ENCODE measurements at places on chromosomes 1 and 21. TPM values are rescaled to one million over a fixed set of nuclear protein-coding genes. Genes with fewer than 3 reads are reported as not detected.

Gene SELP
- total RNA-seq: not detected

Gene GBP5
- not detected for total RNA-seq

Gene SPRR5
- not detected for total RNA-seq

Gene PPIAL4G
- total RNA-seq: 0.14 TPM

Gene APCS
- not detected for total RNA-seq

Gene IL20
- not detected for total RNA-seq

Gene LRP8
- total RNA-seq: 4.4 TPM

Gene DENND2D
- total RNA-seq: 3.0 TPM

GRCh38 chr1:174534789-174535188 lies 87.0 kb downstream of the GPR52 start:
- DNase-seq: no peak

DNA sequence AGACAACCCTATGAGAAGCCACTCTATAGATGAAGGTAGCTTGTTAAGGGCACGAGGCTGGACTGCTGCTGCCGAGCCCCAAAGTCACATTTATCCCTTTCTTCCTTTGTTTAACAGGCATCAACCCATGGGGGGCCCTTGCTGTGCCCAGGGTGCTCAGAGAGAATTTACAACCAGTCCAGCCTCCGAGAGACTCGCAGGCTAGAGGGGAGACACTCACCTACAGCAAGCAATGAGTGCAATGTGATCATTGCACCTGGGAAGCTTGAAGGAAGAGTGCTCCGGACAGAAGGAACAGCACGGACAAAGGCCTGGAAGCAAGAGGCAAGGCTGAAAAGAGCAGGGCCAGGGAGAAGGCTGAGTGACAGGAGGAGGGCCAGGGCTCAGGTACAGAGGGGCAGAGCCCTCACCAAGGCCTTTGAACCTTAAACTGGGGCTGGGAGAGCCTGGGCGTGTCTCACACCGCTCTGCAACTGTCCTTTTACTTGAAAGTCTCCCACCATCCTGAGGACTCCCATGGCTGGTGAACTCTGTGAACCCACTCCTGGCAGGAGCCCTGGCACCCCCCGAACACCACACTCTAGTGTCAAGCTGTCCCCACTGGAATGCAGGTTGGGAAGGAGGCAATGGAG lies 27.3 kb downstream of the DMRTB1 start:
- no peak for DNase-seq

DNA sequence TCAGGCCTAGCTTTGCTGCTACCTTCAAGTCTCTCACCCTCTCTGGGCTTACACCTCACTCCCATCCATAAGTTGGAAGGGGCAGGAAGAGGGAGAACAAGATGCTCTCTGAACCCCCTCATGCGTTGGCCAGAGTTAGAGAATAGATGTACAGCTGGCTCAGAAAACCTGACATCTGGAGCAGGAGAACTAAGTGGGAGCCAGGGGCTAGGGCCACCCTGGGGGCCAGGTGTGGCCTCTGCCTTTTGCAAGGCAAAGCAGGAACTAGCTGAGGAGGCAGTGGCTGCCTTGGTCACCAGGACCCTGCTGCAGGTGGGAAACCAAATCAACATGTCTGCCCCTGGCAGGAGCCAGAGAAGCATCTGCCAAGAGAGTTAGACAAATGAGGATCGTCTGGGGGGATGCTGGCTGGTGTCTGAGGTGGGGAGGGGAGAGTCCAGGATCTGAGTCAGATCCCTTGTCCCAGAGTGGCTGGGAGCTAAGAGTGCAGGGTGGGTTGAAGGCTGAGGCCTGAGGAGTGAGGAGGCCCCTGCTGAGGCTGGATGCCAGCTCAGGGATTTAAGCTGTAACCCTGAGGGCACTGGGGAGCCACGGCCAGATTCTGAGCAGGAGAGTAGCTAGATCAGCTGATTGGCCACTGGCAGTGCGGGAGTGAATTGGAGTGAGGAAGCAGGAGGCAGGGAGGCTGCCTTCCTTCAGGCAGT lies 115.0 kb downstream of the EPHB2 start:
- DNase-seq: no peak

DNA sequence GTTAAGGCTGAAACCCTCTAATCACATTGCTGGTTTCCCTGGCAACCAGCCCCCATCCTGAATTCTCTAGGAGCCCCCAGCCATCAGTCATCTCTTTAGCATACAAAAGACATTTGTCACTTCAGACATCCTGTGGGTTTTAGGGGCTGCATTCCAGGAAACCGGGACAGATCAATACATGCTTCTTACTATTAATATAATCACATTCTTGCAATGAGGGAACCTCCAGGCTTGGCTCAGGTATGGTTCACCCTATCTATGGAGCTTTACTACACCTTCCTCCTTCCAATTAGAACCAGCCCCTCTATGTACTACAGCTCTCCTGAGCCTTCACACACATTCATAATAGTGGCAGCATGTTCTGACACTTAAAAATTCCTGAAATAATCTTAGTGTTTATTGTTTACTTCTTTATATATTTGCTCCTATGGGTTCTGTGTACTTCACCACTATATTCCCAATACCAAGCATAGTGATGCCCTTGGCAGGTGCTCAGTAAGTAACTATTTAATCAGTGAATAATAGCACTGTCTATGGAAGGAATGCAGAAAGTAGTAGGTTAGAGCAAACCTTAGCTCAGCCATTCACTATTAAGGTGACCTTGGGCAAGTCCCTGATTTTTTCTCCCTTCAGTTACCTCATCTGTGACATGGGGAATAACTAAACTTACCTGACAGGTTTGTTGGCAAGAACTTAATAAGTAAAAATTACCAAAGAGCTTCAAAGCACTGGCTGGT lies 59.6 kb downstream of the ZNF678 start:
- DNase-seq: no peak

DNA sequence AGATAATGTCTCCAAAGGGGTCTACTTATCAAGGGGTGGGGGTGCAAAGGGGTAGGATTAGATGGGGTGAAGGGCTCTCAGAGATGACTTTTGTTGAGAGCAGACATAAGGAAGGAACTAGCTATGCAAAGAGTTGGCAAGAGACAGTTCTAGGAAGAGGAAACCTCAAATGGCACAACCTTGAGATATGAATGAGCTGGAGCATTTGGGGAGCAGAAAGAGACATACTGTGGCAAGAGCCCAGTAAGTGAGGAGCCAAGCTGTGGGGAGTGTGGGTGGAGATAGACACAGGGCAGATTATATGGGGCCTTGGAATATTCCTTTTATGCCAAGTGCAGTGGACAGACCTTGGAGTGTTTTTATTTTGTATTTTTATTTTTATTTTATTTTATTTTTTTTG lies 84.8 kb upstream of the BTG3 start:
- DNase-seq: no peak

GRCh38 chr1:15341634-15342407 lies 67.9 kb upstream of the EFHD2 start:
- no peak for DNase-seq

- DNase-seq: no peak
Observed at GRCh38 chr1:178273707-178274410, 180.0 kb downstream of the RASAL2 start.

DNA sequence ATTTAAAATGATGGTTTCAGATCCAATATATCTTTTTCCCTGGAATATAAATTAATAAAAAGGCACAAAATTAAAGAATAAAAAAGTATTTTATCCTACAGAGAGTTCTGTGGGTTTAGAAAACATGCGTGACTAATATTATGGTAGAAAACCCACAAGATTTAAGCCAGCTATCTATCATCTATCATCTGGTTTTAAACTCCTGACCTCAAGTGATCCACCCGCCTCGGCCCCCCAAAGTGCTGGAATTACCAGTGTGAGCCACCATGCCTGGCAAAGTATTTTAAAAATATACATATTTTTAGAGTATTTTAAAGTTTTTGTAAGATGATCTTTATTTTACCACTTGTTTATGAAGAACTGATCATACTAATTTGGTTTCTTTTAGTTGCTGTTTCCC lies 79.5 kb downstream of the NRIP1 start:
- DNase-seq: no peak

- DNase-seq: no peak
Observed at GRCh38 chr1:175969231-175969630, 225.8 kb upstream of the TNR start.

GRCh38 chr1:192709544-192709943 lies 73.6 kb downstream of the RGS13 start:
- DNase-seq: no peak

DNA sequence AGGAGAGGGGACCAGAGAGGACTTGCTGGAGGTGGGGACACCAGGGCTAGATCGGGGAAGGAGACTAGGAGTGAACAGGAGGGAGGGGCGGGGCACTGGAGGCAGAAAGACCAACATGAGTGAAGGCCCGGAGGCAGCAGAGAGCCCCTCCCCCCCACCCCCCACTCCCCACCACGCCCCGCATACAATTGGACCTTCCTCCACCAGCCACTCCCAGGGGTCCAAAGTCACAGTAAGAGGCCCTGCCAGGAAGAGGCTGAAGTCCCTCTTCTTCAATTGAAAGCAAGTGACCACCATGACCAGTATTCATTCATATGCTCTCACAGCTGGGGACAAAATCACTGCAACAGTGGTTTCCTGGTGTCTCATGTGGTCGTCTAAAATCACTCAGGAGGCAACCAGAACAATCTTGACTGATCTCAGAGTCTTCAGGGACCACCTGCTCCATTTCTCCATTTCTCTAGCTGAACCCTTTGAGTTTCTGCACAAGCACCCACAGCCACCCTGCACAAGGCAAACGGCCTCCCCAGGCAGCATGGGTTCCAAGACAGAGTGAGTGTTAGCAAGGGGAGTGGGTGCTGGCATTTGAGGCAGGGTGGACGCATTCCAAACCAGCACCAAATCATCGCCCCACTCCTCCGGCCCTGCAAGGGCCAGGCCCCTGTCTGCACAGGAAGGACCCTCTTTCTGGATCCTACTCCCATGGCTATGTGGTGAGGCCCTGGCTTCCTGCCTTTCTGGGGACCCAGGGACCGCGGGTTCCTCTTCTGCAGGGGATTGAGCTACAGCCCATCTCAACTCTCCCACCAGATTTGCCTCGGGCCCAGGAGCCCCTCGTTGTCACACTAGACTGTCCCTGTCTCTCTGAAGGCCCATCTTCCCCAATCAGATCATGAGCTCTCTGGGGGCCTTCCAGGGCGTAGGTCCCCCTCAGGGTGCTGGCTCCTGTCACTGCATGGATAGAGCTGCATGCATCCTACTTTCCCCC lies 17.0 kb downstream of the LAPTM5 start:
- DNase-seq: no peak

GRCh38 chr21:37558676-37559211 lies 192.2 kb downstream of the DYRK1A start:
- no peak for DNase-seq

- DNase-seq: no peak
Observed at GRCh38 chr1:99527078-99527477, 118.8 kb upstream of the PALMD start.

DNA sequence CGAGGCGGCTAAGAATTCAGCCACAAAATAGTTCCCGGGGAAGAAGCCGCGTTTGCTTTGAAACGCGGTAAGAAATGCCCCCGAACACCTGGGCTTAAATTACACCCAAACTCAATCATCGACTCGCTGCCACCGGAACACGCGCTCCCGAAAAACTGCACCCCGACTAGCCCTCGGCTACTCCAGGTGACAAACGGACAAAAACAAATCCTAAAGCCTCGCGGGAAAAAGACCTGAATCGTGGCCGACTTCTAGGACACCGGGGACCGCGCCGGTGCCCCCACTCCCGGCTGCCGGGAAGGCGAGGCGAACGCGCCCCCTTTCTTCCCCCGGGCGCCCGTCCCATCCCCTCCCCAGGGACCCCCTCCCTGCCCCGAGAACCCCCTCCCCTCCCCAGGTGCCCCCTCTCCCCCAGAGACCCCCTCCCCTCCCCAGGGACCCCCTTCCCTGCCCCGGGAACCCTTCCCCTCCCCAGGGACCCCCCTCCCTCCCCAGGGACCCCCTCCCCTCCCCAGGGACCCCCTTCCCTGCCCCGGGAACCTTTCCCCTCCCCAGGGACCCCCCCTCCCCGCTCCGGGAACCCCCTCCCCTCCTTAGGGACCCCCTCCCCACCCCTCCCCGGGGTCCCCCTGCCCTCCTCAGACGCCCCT lies 628 bp downstream of the C1orf159 start:
- no peak for DNase-seq

- no peak for DNase-seq
Observed at GRCh38 chr1:205263580-205264190, 35.9 kb downstream of the TMCC2 start.

- no peak for DNase-seq
Observed at GRCh38 chr1:212928323-212929291, 21.7 kb upstream of the VASH2 start.
